Activated T-cell treated with anti-CD3 and anti-CD28 coated beads, Interleukin-2, amount 50 U/mL, for 1 hour (primary cell): ENCODE measurements at places on chromosomes 6 and 20.

DNA sequence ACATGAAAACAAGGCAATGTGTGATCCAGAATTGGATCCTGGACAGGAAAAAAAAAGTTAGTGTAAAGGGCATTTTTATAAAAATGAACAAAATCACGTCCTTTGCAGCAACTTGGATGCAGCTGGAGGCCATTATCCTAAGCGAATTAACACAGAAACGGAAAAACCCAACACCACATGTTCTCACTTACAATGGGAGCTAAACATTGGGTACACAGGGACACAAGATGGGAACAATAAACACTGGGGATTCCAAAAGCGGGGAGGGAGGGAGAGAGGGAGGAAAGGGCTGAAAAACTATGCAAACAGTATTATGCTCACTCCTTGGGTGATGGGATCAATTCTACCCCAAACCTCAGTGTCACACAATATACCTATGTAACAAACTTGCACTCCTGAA lies 91.4 kb upstream of the BTBD3 start:
- DNase-seq = no peak

DNA sequence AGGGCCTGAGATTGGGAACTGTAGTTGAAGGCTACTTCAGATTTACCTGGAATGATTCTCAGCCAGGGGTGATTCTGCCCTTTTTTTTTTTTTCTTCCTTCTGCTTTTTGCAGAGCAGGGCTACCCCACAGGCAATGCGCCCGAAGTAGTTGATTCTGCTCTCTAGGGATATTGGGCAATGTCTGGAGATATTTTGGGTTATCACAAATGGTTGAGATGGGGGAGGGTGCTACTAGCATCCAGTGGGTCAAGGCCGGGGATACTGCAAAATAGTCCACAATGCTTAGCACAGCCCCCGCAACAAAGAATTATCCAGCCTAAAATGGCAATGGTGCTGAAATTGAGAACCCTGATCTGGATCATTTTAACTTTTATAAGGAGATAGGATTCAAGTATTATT lies 71.2 kb upstream of the ZMYND8 start:
- no peak for DNase-seq

DNA sequence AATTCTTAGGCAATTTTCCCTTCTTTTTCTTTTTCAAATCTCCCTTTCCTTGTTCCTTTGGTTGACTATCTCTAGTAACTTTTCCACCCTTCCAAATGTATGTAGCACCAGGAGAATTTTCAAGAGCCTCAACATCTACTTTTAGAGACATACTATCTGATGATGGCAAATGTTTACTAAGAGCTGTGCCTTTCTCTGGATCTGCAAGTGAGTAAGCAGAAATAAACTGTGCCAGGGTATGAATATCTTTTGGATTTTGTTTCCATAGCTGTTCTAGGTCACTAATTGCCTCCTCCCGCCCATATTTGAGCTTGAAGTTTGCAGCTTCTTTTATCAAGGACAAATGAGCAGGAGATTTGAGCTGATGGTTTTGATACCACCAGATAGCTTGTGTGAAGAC lies 69.5 kb downstream of the GTF2H5 start:
- DNase-seq = no peak

- no peak for DNase-seq
Observed at GRCh38 chr20:51610761-51611624, 68.5 kb upstream of the NFATC2 start.

GRCh38 chr20:4465212-4465611 lies 256.5 kb upstream of the PRND start:
- DNase-seq = no peak

DNA sequence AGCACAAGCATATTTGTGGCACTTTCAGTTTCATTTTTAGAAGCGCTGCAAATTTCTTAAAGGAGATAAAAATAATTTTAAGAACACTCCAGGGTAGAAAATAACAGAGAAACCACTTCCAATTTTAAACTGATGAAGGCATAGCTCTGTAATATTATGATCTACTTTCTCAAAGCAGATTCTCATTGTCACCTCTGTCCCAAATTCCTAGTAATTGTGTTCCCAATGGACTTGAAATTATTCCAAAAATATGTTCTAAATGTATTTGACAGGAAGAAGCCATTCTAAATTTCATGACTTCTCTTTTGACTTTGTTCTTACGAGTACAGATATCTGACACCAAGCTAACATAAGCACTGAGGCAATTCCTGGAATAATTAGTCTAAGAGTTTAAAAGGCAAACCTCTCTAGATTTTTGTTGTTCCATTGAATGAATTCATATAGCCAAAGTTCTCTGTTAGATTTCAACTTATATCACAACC lies 140.2 kb upstream of the CARMIL1 start:
- DNase-seq = no peak

DNA sequence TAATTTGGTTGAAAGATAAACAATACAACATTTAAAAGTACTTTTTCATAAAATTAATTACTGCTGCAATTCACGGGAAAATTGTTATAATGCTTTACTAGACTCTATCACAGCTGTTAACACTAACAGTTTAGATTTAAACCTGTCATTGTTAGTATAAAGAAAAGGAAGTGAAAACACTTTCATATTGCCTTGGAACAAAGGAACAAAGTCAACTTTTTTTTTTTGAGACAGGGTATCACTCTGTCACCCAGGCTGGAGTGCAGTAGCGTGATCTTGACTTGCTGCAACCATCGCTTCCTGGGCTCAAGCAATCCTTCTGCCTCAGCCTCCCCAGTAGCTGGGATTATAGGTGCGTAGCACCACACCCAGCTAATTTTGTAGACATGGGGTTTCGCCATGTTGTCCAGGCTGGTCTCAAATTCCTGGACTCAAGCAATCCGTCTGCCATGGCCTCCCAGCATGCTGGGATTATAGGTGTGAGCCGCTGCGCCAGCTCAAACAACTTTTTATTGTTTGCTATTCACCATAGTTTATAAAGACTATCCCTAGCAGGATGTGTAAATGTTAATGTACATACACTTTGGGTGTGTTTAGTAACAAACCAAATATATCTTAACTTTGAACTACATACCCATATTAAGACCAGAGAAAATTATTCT lies 22.1 kb downstream of the SLC35A1 start:
- no peak for DNase-seq

DNA sequence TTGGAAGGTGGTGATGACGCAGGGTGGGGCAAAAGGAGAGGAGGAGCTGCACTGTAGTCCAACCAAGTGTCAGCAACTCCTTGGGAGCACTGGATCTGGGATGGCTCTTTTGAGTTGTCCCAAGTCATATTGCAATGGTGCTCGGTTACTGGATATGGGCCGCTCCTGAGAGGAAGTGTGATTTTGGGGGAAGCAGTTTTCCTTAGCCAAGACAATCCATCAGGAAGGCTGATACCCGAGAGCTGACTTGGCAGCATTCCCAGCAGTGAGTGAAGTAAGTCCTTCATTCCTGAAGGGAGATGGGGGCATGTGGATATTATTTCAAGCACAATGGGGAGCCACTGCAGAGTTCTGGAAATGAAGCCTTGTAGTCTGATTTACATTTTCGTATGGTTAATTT lies 354.1 kb downstream of the RFPL4B start:
- DNase-seq = no peak

DNA sequence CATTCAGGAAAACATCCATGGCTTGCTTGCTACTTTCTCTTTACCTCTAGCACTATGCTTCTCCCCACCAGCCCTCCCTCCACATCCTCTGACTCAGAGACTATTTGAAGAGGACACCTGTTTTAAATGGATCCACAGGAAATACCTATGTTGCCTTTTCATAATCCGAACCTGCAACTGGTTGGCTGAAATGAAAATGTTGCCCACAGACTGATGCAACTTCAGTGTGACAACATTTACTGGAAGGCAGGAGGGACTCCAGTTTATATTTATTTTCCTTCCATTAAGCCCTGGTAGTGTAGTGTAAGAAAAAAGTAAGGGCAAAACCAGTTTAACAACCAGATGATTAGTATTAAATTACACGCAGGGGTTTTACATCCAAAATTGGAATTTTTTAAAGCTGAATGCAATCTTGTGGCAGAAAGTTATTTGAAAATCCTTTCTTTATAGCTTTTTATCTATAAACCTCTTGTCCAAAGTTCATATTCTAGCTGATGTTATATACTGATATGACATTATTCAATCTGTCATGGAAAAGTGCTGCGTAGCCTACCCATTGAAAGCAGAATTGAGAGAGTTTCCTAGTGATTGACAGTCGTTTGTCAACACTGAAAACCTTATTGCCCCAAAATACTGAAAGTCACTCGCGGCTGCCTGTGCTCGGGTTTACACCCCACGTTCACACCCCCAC lies 881 bp upstream of the AIG1 start:
- no peak for DNase-seq

DNA sequence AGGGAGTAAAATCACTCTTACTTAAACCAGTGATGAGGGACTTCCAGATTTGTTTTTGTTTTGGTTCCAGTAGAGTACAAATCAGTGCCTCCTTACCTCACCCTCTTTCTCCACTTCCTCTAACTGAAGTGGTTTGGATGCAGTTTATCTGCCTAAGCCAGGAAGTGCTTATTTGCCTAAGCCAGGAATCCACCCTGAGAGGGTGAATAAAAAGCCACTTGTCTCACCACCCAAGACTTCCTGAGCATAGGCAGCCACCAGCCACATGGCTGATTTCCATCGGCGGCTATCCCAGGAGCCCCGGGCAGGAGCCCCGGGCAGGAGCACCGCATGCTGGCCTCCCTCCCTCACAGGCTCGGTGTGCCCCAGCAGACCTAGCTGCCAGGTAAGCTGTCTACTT lies 12.0 kb downstream of the LRP11 start:
- no peak for DNase-seq

- no peak for DNase-seq
Observed at GRCh38 chr6:137494988-137495702, 951 bp upstream of the OLIG3 start.

DNA sequence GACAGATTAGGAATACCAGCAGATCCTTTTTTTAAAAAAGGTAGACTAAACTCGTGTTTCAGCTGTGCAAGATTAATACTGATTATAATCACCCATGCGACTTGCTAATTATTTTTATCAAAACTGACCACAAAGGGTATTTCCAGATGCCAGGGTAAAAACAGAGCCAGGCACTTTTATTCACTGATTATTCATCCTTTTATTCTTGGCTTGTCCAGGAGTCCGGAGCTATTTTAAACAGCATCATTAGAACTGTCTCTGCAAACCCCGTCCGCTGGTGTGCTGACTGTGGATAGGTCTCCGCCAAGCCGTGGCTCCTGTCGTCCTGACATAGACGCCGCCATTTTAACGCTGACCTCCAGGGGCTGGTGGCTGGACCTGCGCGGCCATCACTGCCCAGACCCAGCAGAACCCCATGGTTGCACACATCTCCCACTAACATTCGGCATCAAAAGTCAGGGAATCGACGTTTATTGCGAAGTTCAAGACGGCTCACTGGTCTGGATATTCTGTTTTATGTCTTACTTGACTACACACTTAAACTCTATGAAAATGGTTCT lies 364.8 kb downstream of the THBS2 start:
- no peak for DNase-seq

GRCh38 chr6:25992413-25993340 lies 30.1 kb downstream of the TRIM38 start:
- peak; percentile 98 for DNase-seq

GRCh38 chr20:44656448-44656847 lies 4.9 kb upstream of the ADA start:
- DNase-seq = no peak

DNA sequence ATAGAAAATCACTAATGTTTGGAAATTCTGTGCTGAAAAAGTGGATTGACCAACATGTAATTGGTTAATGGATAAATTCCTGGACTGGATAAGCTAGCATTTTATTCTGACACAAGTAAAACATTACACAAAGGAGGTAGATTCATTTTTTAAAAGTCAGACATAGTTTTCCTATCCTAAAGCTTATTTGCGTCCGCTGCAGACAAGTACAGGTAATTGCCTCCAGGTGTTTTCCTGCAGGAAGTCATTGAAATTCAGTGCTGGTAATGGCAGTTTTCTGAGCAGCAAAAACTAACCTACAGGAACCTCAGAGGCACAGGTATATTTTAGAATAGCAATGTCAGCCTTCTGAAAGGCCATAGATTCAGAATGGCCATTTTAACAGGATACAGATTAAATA lies 20.0 kb upstream of the HIVEP1 start:
- DNase-seq = no peak

DNA sequence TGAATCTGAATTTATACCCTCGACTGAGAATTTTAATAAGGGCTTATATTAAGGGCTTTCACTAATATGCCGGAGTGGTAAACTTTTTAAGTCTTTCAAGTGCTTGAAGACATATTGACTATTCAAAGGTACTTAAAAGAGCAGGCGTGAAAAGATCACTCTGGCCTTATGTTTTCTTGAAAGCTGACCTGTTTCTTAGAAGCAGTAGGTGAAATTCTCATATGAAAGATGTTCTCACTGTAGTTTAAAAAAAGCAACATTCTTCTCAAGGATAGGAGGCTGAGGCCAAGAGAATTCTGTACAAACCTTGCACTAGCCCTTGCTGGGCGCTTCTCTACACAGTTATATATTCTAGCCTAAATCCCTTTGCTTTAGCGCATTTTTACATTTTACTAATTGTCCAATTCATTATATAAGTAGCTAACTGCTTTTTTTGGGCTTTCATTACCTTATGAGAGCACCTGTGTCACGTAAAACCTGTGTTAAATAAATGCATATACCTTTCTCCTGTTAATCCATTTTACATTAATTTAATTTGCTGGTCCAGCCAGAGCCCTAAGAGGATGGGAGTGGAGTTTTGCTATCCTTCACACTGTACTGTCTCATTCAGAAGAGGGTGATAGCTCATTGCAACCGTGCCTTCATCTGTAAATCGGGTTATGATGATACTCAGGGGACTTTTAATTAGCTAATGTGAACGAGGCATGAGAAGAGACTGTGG lies 59.6 kb upstream of the HFE start:
- DNase-seq = no peak

DNA sequence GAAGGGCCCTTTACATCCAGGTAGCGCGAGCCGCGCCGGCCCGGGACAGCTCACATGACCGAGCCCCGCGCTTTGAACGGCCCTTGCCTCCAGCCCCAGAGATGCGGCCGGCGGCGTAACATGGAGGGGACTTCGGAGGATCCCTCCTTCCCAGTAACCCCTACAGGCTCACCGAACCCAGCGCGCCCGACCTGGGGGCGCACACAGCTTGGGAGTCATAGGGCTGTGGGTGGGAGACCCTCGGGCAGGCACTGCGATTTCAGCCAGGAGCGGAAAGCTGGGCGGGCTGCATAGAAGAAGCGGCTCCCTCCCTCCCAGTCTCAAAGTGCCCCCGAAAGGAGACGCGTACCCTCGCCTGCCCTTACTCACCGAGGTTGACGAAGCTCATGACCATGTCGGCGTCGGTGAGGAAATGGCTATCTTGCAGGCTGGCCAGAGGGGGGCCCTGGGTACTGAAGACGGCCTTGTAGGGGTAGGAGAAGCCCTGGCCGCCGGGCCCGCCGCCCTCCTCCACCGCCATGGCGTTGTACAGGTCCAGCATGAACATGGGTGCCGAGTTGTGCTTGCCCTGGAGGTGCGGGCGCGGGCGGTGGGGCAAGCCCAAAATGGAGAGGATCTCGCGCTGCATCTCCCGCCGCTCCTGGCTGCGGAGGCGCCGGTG lies 975 bp downstream of the BMP7 start:
- no peak for DNase-seq
